ENCODE measurements at places on chromosomes 6 and 20. TPM values are rescaled to one million over a fixed set of nuclear protein-coding genes. Genes with fewer than 3 reads are reported as not detected.

HLA-G gene
- total RNA-seq: not detected

VSX1 gene
- not detected for total RNA-seq

CEP250 gene
- 17.0 TPM for total RNA-seq

ADAM33 gene
- 234 TPM for total RNA-seq

ACAT2 gene
- total RNA-seq: 0.85 TPM

Measured in ascending aorta (tissue), 2 donors.